ENCODE measurements at places on chromosomes 12 and 14.

DNA sequence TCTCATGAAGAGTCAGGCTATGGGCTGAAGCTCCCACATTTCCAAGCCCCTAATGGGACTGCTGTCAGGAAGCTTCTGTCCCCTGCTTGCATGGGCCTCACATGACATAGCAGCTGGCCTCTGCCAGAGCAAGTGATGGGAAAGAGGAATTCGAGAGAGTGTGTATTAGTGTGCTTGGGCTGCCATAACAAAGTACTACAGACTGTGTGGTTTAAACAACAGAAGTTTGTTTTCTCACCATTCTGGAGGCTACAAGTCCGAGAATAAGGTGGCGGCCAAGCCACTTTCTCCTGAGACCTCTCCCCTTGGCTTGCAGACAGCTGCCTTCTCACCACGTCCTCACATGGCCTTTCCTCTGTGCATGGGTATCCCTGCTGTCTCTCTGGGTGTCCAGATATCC lies 274.4 kb downstream of the NUAK1 start:
- DNase-seq, result no peak

DNA sequence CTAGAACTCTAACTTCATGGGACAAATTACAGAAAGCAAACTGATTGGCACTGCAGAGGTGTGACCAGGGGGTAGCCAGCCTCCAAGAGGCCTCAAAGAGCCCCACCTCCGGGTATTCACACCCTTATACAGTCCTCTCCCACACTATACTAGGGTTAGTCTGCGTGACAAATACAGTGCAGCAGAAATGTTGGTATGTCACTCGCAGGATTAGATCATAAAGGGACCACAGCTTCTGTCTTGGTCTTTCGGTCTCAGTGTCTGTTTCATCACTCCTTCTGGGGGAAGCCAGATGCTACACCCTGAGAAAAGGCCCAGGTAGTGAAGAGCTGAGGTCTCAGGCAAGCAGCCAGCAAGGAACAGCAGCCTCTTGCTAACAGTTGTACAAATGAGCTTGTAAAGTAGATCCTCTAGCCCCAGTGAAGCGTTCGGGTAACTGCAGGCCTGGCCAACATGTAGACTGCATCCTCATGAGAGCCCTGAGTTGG lies 68.9 kb upstream of the SAV1 start:
- DNase-seq, result no peak

GRCh38 chr12:12207746-12208145 lies 59.1 kb downstream of the LRP6 start:
- DNase-seq, result no peak

DNA sequence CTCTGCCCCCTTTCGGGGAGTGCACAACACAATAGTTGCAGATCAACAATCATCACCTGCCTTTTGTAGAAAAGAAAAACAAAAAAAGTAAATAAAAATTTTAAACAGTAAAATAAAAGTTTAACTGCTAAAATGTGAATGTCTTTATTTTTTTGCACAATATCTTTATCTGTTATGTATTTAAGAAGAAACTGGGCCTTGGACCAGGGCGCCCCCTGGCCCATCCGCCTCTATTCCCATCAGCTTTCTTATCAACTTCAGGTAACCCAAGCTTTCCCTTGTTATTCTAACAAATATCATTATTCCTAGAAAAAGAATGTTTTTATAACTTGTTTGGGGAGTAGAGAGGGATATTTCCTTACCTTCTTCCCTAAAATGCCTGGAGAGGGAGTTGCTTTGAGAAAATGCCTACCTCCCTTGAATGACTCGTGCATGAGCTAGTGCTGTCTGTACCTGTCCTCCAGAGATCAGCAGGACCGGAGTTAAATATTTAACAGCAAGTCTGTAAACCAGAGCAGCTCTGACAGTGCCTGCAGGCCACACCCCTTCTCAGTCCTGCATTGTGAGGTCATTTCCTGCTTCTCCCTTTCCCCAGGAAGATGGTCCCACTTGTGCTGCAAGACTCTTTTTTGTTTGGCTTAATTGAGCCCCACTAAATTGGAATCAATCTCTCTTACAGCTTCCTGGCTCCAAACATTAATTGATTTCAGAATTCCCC lies 192.8 kb upstream of the RGS6 start:
- DNase-seq, result no peak

DNA sequence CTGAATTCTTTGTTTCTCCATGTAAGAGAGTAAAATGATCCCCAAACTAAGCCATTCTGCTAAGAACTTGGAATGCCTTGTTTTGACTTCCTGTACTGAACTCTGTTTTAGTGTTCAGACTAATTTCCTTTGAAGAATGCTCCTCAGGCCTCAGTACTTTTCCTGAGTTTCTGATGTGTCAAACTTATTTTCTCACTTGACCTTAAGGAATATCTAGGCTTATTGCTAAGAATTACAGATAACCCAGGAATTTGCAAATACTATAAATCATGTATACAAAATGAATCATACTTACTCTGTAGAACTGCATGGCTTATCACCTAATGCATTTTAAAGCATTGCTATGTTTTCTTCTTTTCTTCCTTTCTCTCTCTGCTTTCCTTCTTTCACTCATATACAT lies 93.1 kb upstream of the PKP2 start:
- DNase-seq, result no peak

GRCh38 chr12:104761091-104761490 lies 197.0 kb downstream of the SLC41A2 start:
- DNase-seq, result no peak

DNA sequence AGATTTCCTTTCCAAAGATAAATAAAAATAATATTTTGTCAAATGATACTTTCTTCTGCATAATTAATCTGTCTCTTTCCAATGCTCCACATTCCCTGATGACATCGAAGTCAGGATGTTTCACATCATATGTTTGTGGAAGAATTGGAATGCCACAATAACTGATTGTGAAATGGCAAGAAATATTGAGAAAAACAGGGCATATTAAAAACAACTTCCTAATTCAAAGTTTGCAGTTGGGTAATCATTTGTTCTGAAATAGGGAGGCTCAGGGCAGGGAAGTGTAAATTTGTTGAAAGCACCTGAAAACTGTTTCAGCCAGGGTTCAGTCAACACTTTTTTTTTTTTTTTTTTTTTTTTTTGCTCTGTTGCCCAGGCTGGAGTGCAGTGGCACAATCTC lies 50.7 kb downstream of the BCAT1 start:
- no peak for DNase-seq

GRCh38 chr12:20463913-20464524 lies 95.7 kb downstream of the PDE3A start:
- DNase-seq, result no peak

All from activated T-helper 9 cell treated with anti-CD3 and anti-CD28 coated beads, Interleukin-2, amount 50 U/mL, for 16 hours (primary cell).